ENCODE measurements at places on chromosomes 5 and 9. TPM values are rescaled to one million over a fixed set of nuclear protein-coding genes. Genes with fewer than 3 reads are reported as not detected.

Gene FOXD4L4
- not detected for total RNA-seq

GRCh38 chr5:173691931-173692330 is 75.5 kb upstream of the BOD1 start:
- no peak for DNase-seq

DNA sequence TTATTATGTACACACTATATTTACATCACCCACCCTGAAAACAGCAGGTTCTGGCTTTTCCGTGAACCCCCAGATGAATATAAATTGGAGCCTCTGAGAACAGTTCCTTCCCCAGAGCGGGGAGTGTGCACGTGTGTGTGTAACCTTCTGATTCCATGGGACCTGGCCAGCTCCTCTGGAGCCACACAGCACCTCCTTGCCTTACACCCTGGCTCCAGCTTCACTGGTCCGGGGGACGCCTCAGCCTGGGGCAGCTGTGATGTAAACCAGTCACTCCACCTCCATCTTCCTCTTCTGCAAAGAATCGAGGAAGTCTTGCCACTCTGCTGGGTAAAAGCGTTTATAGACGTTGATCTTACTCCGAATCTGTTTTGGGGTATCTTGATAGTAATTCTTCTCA is 4.4 kb downstream of the NOP16 start:
- no peak for DNase-seq

Gene LIX1
- not detected for total RNA-seq

DNA sequence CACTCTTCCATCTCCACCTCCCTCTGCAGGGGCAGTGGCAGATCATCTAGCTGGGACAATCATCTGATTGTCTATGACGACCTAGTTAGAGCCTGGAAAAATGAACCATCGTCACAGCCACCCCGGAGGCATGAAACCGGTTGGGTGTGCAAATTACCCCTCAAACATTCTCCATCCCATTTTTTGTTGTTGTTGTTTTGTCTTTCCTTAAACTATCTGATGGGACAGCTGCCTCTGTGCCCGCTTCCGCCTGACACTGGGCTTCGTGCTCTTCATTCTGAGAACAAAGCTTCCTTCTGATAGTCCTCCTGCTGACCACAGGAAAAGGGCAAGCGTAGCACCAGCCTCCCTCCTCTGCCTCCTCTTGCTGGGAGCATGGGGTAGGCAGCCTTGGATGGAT is 7.0 kb upstream of the NDST1 start:
- no peak for DNase-seq

All from MG63 (cell line).